NCI-H2029 treated with DMSO at 0.1 percent for 48 hours (cell line): ENCODE measurements at places on chromosomes 7 and 10.

GRCh38 chr7:124893140-124893827 lies 36.3 kb downstream of the POT1 start:
- DNase-seq = no peak

GRCh38 chr10:36388166-36388565 lies 737.2 kb upstream of the ANKRD30A start:
- no peak for DNase-seq

DNA sequence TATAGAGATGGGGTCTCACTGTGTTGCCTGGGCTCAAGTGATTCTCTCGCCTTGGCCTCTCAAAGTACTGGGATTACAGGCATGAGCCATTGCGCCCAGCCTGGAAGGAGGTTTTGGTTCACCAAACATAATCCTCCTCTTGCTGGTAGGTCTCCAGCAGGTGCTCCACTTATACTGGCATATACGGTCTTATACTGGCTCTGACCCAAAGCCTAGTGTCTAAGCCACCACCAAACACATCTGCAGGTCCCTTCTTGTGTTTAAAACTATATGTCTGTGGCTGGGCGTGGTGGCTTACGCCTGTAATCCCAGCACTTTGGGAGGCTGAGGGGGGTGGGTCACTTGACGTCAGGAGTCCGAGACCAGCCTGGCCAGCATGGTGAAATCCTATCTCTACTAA lies 5.4 kb downstream of the MBLAC1 start:
- DNase-seq = peak; percentile 68

GRCh38 chr10:121667948-121668313 lies 69.7 kb upstream of the FGFR2 start:
- DNase-seq = no peak

DNA sequence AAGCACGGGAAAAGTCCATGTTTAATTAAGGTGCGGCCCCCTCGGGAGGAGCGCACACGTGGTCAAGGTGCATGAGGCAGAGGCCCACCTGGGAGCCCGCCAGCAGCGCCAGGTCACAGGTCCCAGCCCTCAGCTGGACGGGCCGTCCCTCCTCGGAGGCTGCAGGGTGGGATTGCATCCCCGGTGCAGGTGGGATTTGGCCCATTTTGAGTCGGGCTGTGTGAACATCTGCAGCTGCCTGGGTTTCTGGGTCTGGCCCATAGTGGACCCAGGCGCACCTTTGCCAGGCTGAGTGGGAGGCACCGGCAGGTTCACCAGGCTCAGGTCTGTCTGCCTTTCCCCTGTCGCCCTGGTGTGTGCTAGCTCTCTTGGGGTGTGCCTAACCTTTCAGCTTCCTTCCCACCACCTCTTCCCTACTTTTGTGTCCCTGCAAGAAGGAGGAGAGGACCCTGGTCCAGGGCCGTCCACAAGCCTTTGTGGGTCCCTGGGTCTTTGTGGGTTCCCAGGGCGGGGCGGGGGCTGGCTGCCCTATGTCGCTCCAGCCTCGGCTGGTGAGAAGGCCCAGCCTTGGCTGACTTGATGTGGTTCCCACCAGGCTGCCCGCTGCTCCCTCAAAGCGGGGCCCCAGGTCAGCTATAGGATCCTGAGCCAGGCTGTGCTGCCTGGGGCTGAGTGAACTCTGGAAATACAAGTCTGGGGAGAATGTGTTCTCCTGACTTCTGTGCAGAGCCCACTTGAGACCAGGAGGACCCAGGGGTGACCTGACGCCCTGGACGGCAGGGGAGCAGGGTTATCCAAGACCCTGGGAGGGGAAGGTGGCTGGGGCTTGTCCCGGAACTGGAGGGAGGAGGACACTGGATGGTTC lies 186.7 kb upstream of the SHH start:
- DNase-seq = no peak

- DNase-seq = no peak
These were observed 50.3 kb downstream of the CSTF2T start for GRCh38 chr10:51649064-51649463.

DNA sequence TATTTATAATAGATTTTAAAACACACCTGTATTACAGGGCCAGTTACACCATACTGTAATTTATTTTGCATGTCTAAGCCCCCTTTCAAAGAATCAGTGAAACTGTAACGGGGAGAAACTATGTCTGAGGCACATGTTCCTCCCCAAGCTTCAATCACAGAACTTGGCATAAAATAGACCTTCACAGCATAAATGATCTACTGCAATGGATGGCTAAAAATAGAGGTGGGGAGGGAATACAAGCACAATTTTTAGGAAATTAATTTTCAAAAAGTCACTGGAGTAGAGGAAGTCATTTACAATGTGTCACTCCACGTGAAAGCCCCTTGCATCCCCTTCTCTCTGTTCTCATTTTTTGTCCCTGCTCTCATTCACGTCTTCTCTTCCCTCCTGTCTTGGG lies 385.2 kb downstream of the TNS3 start:
- no peak for DNase-seq

- no peak for DNase-seq
These were observed 202.1 kb upstream of the SMIM30 start for GRCh38 chr7:113320419-113320818.

DNA sequence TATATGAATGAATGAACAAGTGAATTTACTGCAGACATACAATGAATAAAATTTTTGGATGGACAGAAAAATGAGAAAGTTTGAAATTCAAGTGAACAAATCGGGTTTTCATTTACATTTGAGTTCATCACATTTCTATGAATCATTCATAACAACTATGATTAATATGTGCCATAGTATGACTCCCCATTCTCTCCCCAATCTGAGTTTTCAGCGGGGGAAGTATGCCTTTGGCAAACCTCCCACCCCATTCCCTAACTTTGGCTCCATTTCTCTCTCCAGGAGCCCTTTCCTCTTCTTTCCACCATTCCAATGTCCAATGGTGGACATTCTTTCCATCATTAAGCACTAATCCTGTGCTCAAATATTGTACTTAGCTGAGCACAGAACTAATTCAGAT lies 96.8 kb upstream of the LSM8 start:
- DNase-seq = no peak

- DNase-seq = no peak
These were observed 23.4 kb upstream of the ZNF716 start for GRCh38 chr7:57426629-57427003.

DNA sequence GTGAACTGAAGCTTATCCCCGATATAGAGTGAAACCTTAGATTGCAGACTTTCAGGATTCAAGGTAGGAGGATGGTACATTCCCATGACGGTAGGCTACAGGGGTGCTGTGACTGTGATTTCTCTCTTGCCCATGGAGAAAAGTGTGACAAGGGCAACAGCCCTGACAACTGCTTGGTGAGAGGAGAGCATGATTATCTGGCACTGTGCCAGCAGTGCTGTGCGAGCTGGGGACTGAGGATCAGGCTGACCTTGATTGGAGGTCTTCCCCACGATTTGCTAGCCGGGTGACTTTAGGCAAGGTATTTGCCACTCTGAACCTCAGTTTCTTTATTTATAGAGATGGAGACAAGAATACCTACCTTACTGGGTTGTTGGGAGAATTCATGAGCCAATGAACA lies 229.5 kb downstream of the PTEN start:
- no peak for DNase-seq

GRCh38 chr7:147483634-147484292 lies 1106.8 kb upstream of the C7orf33 start:
- DNase-seq = no peak

DNA sequence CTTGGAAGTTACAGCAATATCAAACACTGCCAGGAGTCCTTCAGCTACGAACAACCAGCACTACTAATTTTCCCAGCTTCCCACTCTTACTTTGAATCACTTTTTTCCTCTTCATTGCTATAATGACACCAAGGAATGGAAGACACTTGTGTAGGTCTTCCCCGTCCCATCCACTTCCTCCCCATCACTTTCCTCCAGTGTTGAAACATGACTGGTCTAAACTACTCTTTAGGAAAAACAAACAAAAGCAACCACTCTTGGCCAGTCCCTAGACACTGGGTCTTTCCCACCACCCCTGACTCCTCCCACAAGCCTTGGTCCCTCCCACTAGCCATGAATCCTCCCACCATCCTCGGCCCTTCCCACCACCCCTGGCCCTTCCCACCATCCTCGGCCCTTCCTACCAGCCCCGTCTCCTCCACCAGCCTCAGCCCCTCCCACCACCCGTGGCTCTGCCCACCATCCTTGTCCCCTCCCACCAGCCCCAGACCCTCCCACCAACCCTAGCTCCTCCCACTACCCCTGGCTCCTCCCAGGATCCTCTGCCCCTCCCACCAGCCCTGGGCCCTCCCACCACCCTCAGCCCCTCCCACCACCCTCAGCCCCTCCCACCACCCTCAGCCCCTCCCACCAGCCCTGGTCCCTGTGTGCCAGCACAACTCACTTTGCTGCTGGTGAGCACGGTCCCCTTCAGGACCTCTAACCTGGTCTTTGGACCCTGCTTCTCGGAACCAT lies 68.5 kb downstream of the CXCL12 start:
- DNase-seq = no peak

- no peak for DNase-seq
These were observed 41.6 kb downstream of the FRMPD2 start for GRCh38 chr10:48232717-48233447.

- DNase-seq = peak; percentile 85
These were observed 28.8 kb upstream of the ICA1 start for GRCh38 chr7:8290645-8291308.

- no peak for DNase-seq
These were observed 48.3 kb downstream of the ZMIZ1 start for GRCh38 chr10:79116801-79117723.

- DNase-seq = no peak
These were observed 16.3 kb downstream of the CXCL12 start for GRCh38 chr10:44368637-44369036.

DNA sequence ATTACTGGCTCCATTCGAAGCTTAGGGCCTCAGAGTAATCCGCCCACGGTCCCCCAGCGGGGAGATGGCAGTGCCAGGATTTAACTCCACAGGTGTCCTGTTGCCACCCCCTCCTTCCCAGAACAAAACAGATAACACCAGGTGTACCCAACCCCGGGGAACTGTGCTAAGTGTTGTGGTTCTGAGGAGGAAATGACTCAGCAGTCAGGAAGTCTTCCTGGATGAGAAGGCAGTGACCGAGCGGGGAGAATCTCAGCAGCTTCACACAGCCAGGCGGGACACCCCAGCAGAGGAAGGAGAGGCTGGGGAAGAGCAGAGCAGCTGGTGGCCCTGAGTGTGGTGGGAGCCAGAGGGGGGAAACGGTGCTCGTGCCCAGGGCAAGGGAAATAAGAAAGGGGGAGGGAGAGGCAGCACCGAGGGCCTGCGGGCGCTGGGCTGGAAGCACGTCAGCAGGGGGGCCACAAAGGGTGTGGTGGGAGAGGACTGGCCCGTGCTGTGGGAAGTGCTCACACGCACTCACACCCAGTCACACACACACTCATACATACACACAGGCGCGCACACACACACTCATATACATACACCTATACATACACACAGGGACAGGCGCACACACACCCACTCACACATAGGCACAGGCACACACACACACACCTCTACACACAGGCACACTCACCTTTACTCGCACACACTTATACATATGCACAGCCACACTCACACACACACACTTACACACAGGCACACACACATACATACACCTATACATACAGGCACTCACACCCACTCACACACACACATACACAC lies 59.8 kb upstream of the CHST15 start:
- DNase-seq = peak; percentile 51

DNA sequence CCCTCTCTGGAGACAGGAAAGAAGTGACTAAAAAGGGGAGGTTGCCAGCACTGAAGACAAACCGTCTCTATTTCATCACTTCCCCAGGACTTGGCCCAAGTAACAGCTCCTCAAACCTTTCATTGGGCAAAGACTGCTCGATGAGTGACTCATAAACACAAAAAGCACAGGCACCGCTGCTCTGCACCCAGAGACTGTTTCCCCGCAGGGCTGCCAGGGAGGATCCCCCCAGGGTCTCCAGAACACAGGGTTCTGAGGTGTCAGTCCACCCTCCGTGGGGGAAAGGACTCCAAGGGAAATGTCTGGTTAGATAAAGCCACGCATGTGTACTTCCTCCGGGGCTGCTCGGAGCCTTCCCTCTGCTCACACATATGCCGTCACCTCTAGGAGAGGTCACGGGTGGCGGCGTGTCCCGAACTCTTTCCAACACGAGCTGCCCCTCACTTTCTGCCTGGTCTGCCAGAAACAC lies 59.9 kb downstream of the INSIG1 start:
- DNase-seq = no peak

DNA sequence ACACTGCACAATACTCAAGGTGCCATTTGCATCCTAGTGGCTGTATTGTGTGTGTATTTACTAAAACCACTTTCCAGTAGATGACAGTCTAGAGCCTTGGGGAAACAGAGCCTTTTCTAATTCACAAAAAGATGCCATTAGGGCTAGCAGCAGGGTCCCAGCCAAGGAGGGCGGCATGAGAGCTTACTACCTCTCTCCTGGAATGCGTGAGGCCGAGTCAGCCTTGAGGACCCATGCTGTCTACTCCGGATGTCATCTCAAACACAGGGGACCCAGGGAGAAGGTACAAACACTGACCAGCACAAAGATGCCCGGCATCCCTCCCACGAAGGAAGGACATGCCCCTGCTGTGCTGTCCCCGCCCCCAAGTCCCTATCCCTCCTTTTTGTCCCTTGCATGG lies 65.5 kb downstream of the CYCS start:
- DNase-seq = no peak

GRCh38 chr10:18261768-18262231 lies 121.6 kb downstream of the CACNB2 start:
- no peak for DNase-seq

DNA sequence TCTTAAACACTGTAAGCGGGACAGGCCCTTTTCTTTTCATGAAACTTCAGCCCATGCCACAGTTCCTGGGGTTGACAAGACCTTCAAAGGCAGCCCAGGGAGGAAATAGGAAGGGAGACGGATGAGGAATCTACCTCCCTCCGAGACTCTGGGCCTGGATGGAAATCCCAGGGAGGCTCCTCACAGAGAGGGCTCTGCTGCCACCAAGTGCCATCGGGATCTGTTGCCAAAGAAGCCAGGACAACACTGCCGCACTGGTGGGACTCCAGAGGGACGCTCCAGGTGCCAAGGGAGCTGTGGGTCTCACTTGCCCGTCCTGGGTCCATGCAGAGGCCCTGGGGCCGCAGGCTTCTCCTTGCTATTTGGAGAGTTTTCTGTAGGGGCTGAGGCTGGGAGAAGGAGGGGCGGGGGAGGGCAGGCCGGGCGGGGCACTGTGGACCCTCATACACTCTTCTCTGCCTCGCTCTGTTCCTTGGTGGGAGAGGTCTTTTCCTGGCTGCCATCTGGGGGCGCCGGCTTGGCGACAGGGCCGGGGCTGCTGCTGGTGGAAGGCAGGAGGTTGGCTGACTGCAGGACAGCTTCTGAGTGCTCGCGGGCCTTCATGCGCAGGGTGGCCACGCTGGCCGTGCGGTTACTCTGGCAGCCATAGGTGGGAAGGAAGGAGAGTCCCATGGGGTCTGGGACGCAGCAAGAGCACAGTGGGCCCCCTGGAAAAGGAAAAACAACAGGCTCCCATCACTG lies 30.0 kb downstream of the DRGX start:
- DNase-seq = no peak

- DNase-seq = no peak
These were observed 83.1 kb downstream of the CHN2 start for GRCh38 chr7:29277436-29278215.

GRCh38 chr10:126270111-126270510 lies 118.2 kb downstream of the ADAM12 start:
- no peak for DNase-seq
